ENCODE measurements at places on chromosomes 12 and 14.

GRCh38 chr12:56374726-56375597 is 12.3 kb upstream of the APOF start:
- DNase-seq, result no peak

- DNase-seq, result no peak
Measured at GRCh38 chr12:13383379-13383778, 186.9 kb downstream of the EMP1 start.

DNA sequence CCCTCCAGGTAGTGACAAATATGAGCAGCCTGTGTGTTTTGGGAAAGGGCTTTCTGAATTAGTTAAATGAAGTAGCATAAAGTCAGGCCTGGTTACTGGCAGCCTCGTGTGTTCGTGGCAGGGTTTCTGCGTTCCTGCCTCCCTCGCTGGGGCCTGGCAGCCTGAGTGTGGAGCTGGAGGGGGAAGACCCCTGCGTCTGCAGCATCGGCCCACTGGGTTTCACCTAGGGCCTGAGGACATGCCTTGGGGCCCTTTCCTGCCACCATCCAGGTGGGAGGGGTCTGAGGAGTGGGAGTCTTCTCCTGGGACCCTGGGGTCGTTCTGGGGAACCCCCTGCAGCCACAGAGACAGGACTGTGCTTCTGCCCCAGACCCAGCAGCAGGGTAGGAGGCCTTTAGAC is 20.4 kb upstream of the AMN start:
- DNase-seq, result no peak

GRCh38 chr12:130495156-130495555 is 157.5 kb downstream of the PIWIL1 start:
- DNase-seq, result no peak

- DNase-seq, result no peak
Measured at GRCh38 chr12:42574851-42575266, 14.7 kb downstream of the PRICKLE1 start.

- no peak for DNase-seq
Measured at GRCh38 chr12:6425590-6426531, 18.9 kb upstream of the CD27 start.

- DNase-seq, result no peak
Measured at GRCh38 chr12:69527506-69528272, 57.5 kb downstream of the FRS2 start.

DNA sequence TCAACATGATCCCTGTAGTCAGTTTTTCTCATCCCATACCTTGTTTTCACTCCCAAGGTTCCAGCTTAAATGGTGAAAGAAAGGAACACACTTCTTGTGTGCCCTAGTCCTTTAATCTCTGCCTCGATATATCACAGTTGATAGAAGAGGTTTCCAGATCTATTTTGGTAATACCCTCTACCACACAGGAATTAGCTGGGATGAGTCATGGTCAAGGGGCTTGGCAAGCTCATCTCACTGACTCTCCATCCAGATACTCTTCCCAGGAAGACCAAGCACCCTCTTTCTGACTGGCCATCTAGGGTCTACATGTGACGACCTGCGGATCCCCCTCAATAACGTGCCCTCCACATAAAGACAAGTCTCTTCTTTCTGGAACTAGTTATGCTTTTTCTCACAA is 277.9 kb downstream of the ITPR2 start:
- DNase-seq, result no peak

GRCh38 chr14:93163564-93163963 is 21.1 kb downstream of the MOAP1 start:
- DNase-seq, result no peak

GRCh38 chr14:90336401-90336800 is 4.7 kb upstream of the NRDE2 start:
- DNase-seq, result no peak

- DNase-seq, result no peak
Measured at GRCh38 chr14:37585101-37585511, 9.9 kb downstream of the FOXA1 start.

GRCh38 chr14:68373847-68374444 is 418.9 kb downstream of the ZFP36L1 start:
- DNase-seq, result no peak

DNA sequence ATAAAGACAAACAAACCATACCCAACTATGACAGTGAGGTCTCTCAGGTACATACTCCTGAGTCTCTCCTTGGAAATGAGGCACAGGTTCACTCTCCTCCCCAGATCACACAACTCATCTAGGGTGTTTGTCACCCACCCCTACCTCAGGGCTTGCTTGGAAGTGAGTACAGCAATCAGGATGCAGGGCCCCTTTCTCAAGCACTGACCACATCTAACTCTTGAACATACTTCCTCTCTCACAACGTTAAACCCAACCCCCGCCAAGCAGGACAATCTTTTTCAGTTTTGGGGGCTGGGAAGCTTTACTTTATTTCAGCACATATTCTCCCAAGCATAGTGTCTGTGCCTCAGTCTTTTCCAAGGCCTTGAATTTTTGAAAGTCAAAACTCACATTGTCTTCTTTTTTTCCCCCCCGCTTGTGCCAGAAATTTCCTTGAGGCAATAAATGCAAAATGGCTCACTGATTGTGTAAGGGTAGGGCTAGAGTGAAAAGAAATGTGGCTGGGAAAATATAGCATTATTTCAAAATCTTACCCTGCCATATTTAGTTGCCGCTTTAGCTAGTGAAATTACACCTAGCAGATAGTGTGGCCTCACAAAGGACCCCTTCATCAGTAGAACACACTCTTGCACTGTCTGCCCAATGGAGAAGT is 2.4 kb upstream of the GPR65 start:
- DNase-seq, result no peak

- DNase-seq, result no peak
Measured at GRCh38 chr12:100699209-100699608, 95.4 kb upstream of the ANO4 start.

GRCh38 chr14:75042035-75042434 is 9.2 kb downstream of the MLH3 start:
- no peak for DNase-seq

- DNase-seq, result no peak
Measured at GRCh38 chr12:155646-156045, 58.3 kb downstream of the SLC6A12 start.

DNA sequence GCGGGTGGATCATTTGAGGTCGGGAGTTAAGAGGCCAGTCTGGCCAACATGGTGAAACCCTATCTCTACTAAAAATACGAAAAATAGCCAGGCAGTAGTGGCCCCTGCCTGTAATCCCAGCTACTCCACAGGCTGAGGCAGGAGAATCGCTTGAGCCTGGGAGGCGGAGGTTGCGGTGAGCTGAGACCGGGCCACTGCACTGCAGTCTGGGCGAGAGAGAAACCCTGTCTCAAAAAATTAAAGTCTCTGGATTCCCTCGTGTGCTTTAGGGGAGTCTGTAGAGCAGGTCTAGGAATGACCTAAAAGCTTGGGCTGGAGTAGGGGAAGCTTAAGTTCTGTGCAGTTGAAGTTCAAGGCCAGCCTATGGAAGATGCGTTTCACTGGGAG is 697 bp upstream of the TULP3 start:
- DNase-seq, result no peak

- DNase-seq, result no peak
Measured at GRCh38 chr14:63243646-63244045, 39.4 kb downstream of the RHOJ start.

GRCh38 chr14:69092840-69093422 is 60.0 kb downstream of the DCAF5 start:
- DNase-seq, result no peak

DNA sequence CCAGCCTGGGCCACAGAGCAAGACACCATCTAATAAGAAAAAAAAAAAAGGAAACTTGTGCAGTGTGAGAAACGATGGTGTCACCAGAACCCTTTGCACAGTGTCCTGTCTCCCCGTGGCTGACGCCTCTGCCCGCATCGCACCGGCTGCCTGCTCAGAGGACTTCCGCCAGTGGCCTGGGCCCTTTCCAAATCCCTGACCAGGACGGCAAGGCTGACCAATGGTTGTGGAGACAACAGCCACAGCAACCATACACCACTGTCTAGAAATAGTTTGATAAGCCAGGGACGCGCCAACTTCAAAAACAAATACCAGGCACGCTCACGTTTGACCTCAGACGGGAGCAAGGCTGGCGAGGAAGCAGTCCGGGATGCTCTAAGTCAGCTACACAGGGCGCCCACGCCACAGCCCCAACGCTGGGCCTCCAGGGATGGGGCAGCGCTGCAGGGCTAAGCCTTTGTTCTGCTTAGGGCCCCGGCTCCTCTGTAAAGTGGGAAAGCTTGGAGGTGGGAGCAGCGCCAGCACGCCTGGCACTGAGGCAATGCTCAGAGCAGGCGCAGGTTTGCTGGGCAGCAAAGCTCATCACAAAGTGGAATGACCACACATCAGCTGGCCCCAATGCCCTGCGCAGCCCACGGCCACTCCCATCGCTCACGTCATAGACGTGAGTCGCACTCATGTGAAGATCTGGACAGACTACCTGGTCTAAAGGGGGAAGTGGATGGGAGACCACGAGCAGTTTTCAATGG is 12.5 kb downstream of the PGAM5 start:
- DNase-seq, result no peak

DNA sequence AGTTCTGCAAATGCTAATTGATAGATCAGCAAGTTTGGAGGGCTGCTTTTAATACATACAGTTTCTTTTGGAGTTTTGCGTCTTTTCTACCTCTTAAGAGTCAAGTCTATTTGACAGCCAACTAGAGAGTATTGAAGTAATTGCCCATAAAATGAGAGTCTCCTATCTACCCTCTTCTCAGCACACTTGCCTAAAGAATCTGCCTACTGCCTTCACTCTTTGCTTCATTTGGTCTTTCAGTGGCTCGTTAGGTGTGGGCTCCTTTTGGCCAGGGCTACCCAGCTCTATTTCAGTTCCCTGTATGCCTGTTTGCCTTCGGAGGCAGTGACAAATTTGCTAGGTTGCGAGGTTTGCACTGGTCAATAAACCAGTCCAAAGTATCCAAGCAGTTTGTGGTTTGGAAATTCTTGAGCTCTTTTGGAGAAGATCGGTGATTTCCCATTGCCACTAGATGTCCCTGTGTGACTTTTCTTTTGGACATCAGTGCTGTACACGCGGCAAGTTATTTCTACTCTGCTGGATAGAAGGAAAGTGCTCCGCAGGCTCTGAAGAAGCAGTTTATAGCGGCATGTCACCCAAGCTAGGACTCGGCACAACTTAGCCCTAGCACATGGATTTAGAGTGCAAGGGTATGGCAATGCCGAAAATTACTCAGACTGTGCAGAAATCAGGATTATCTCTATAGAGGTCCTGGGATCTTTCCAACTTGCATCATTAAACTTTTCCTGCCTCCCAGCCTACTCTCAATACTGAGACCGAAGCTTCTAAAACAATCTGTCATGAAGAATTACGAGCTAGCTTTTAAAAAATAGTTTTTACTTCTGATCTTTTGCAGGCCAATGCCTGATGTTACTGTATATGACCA is 38.6 kb downstream of the MGST1 start:
- DNase-seq, result no peak

- DNase-seq, result no peak
Measured at GRCh38 chr12:99147130-99147529, 500.4 kb upstream of the GARIN6 start.

DNA sequence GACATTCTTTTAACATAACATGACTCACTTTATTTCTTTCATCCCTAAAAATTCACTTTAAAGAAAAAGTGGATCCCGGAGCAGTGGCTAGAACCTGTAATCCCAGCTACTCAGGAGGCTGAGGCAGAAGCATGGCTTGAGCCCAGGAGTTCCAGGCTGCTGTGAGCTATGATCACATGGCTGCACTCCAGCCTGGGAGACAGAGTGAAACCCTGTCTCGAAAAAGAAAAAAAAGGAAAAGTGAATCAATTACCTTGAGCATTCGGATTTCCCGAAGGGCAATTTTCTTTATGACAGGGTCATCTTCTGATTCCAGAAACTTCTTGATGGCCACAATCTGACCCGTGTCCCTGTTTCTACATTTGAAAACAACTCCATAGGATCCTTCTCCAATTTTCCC is 1.2 kb downstream of the CDKL1 start:
- DNase-seq, result no peak

GRCh38 chr12:19997656-19998400 is 370.5 kb upstream of the PDE3A start:
- no peak for DNase-seq

DNA sequence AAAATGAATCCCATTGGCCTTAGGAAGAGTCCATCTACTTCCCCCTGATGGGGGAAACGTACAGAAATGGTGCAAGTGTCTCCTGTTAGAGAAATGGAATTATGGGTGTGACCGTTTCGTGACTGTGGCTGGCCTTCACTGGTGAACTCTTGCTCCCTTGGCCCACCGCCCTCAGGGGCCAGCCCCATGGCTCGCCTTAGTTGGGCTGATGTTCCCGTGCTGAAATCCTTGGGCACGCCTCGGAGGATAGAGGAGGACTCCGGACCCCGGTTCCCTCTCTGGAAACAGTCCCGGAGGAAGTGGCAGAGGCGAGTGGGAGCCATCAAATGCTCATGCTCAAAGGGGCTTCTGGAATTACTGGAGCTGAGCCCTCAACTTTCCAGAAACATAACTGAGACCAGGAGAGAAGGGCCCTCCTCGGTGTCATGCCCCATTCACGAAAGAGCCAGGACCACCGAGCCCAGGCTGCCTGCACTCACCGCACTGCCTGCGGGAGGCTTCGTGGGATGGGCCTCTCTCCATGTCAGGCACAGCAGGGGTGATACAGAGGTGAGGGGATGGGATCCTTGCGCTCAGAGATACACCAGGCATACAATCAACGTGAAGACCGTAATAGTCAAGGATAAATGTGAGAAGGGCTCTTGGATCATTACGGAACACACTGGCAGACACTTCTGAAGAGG is 10.1 kb upstream of the CACNA2D4 start:
- DNase-seq, result no peak

DNA sequence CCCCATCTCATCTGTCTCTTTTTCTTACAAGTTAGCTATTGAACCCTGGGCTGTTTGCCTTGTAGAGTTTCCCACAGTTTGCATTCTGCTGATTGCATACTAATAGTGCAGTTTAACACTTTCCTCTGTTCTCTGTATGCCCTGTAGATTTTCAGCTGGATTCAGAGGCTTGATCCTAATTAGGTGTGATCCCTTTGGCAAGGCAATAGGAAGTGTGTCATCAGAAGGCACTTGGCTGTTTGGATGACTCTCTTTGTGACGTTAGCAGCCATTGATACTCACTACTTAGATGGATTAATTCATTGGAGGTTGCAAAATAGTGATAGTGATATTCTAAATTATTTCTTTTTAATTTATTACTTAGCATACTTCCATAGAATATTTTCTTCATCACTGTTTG is 33.6 kb downstream of the FUT8 start:
- no peak for DNase-seq

GRCh38 chr12:72742568-72742967 is 470.4 kb downstream of the TRHDE start:
- no peak for DNase-seq

GRCh38 chr12:101696251-101697196 is 916 bp upstream of the CHPT1 start:
- peak; percentile 11 for DNase-seq

GRCh38 chr12:41437563-41437962 is 249.4 kb downstream of the PDZRN4 start:
- DNase-seq, result no peak

DNA sequence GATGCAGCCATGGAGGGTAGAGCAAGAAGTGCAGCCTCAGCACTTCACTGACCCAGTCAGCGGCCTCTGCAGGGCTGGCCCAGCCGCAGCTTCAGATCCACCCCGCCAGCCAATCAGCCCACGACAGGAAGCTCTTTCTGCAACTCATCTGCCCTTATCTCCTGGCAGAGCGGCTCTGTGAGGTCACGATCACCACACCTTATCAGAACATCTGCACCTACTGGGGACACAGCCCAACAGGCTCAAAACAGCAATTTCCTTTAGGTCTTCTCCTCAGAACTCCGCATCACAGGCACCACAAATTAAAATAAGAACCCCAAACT is 287.3 kb downstream of the BCL11B start:
- no peak for DNase-seq

- DNase-seq, result no peak
Measured at GRCh38 chr12:68538726-68539614, 71.7 kb upstream of the RAP1B start.
